NT2/D1 (cell line): ENCODE measurements at places on chromosomes 16 and 17.

DNA sequence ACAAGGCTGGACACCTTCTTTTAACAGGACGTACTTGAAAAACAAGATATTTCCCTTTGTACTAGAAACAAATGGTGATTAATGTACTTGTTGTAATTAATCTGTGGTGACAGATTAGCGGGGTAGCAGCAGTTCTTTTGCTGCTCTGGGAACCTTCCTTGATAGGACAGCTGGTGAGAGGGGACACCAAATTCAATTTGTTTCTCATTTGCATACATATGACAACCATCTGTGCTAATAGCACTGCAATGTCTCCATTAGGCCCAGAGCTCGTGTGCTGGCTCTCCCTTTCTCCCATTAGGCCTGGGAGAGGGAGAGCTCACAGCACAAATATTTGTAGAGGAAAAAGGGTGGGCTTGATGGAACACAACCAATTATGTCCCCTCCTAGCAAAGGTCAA, 221.0 kb upstream of the HS3ST3A1 start:
- no peak for DNase-seq

DNA sequence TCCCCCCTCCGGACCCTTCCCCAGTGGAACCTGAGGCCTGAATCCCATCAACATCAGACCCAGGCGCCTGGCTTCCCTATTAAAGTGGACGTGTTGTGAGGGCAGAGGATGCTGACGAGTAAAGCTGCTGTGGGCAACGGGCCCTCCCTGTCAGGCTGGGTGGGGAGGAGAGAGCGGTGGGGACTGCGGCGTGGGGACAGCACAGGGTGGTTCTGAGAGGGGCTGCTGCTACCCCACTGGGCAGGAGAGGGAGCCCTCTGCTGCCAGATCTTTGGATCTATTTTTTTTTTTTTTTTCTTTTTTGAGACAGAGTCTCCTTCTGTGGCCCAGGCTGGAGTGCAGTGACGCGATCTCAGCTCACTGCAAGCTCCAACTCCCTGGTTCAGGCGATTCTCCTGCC, 5.9 kb downstream of the CA5A start:
- no peak for DNase-seq

DNA sequence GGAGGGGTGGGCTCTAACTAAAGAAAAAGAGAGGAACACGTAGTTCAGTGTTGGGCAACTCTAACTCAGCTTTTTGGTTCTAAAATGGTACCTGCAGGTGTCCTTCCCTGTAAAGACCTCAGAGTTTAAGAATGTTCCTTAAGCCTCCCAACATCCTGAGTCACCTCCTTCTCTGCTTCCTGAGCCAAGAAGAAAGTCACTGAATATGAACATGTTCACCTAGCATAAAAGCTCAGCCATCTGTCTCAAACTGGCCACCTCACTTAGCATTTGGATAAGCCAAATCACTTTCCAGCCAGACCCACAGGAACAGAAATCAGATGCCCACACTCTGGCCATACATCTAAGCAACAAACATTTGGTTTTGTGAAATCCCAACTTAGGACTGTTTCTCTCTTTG, 3.7 kb downstream of the TMEM98 start:
- DNase-seq, result no peak

GRCh38 chr17:74840989-74841666, 18.6 kb downstream of the GRIN2C start:
- no peak for DNase-seq

GRCh38 chr17:45091778-45092425, 30.8 kb downstream of the NMT1 start:
- DNase-seq, result no peak
